H7 (cell line): ENCODE measurements at places on chromosomes 4 and X.

GRCh38 chr4:169185133-169185956 lies 85.4 kb downstream of the SH3RF1 start:
- DNase-seq: peak; percentile 5

- DNase-seq: no peak
Measured at GRCh38 chr4:18342847-18343246, 321.3 kb upstream of the LCORL start.

- DNase-seq: peak; percentile 18
Measured at GRCh38 chrX:113470166-113470565, 629.5 kb upstream of the AMOT start.

- no peak for DNase-seq
Measured at GRCh38 chrX:135528254-135528653, 7.8 kb downstream of the INTS6L start.

GRCh38 chrX:134661295-134661694 lies 3.0 kb upstream of the PLAC1 start:
- DNase-seq: no peak

GRCh38 chr4:67687636-67688035 lies 13.3 kb downstream of the UBA6 start:
- DNase-seq: no peak

DNA sequence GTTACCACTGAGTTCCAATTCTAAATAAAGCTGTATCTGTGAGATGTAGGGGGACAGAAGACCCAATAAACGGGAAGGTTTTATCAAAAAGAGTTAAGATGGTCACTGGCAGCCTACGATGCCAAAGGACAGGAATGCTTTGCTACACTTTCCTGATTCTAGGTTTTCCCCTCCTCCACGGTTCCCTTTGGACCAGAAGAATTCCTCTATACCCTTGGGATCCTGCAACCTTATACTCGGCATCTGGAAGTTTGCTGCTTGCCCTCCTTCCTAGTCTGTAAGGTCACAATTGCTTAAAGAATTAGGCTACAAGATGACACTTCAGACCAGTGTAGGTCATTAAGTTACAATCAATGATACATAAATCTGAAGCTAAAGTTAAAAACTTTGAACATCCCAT lies 64.3 kb downstream of the SCML2 start:
- DNase-seq: no peak

GRCh38 chr4:1572010-1572385 lies 112.1 kb downstream of the FAM53A start:
- DNase-seq: peak; percentile 85

- DNase-seq: no peak
Measured at GRCh38 chrX:149841929-149842328, 39.1 kb upstream of the MAGEA8 start.

GRCh38 chr4:141195095-141195707 lies 25.5 kb upstream of the ZNF330 start:
- no peak for DNase-seq

DNA sequence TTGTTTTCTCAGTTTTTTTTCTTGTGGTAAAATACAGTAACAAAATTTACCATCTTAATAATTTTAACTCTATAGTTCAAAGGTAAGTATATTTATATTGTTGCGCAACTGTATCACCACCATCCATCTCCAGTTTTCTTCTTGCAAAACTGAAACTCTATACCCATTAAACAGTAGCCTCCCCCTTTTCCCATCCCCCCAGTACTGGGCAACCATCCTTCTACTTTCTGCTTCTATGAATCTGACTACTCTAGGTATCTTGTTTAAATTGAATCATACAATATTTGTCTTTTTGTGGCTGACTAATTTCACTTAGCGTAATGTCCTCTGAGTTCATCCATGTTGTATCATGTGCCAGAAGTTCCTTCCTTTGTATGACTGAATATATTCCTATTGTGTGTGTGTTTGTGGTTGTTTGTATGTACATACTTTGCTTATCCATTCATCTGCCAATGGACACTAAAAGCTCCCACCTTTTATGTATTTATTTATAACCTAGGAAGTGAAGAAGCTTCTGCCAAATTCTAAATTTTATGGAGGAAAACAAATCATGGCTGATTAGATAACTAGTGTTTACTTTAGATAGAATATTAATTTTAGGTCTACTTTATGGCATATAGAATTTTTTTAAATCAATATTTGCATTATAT lies 10.0 kb downstream of the ABHD18 start:
- DNase-seq: no peak

- peak; percentile 20 for DNase-seq
Measured at GRCh38 chr4:100022792-100023222, 72.7 kb upstream of the H2AZ1 start.

- DNase-seq: peak; percentile 0
Measured at GRCh38 chrX:142089193-142089592, 115.9 kb downstream of the MAGEC2 start.

DNA sequence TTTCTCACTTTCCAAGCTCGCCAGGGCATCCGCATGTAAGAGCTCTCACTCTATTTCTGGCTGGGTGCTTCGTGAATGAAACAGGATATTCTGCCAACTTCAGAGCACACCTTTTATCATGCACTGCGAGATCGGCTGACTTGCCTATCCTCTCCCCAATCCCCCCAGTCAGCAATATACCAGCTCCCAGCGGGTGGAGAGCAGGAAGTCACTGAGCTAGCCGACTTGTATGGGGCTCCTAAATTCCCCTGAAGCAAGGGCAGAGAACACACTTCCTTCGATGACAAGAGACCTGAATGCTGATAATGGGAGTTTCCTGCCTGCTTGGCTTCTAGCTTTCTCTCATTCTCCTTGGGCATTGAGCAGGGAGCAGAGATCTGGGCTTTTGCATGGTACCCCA lies 33.8 kb upstream of the MAMLD1 start:
- peak; percentile 70 for DNase-seq

DNA sequence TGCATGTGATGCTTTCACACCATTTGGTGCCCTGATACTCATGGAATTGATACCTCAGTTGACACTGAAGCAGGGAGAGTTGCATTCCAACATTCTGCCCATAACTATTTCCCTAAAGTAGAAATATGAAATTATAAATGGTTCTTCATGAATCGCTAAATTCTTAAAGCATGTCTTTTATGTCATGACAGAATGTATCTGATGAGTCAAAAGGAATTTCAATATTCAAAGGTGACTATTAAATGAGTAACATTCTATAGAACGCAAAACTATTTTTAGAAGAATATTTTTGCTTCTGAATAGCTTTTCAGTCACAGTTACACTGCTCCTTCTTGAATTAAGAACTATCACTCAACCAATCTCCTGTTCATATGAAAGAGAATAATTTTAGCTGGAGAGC lies 152.8 kb downstream of the ADGRA3 start:
- DNase-seq: no peak

DNA sequence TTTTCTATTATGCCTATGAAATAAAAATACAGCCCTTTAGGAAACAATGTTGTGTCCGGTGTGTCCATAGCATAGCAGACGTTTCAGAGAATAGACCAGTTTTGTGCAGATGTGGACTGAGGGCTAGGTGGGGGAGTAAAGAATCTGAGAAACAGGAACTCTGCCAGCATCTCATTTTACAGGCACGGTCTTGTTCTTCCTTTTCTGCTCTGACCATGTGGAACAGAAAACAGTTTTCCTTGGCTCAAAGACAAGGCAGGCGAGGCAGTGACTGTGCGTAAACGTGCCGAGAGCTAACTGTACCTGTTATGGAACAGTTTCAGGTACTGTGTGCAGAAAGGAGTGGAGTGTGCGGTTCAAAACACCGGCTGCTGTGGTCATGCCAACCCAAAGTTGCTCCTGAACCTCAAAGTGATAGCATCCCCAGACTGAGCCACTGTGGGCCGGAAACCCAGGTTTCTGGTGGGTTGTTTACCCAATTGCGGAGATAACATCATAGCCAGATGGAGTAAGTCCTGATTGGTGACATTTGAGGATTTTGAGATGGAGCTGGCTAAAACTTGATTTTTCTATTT lies 20.2 kb downstream of the CNGA2 start:
- no peak for DNase-seq

DNA sequence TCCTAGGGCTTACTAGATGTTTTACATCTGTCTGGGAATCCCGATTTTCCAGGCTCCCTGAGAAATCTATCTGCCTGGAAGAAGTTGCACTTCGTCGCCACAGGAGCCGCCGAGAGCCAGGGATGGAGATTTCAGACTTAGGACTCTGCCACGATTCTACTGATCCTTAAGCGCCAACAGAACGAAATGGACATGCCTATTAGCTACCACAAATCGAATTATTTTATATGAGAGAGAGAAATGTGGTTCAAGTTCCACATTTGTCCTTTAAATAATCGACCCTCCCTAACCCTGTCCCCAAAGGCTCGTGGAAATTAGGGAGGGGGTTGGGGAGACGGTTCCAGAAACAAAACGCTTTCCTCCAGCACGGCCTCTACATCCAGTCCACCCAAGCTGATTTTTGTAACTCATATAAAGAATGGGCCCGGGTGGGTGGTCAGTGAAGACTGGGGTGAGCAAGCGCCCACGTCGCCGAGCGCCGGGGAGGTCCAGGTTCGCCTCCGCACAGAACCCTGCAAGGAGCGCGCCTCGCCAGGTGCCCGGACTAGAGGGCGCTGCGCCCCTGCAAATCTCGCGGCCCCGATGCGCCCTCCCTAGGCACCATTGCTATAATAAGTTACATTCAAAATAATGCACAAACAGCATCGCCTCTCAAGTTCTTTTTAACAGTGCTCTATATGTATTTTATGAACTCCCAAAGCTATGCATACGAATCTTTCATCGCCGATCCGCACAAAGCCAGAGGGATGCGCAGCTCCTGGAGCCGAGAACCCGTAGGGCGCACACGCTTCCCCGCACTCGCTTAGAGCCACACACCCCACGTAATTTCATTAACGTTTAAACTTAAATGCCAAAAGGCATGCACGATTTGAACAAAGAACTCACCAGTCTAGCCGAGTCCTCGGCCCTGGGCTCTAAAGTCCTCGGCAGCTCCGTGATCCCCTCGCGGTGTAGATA lies 2.1 kb upstream of the FAT1 start:
- DNase-seq: peak; percentile 85

- no peak for DNase-seq
Measured at GRCh38 chr4:119149110-119149509, 13.5 kb downstream of the MYOZ2 start.

DNA sequence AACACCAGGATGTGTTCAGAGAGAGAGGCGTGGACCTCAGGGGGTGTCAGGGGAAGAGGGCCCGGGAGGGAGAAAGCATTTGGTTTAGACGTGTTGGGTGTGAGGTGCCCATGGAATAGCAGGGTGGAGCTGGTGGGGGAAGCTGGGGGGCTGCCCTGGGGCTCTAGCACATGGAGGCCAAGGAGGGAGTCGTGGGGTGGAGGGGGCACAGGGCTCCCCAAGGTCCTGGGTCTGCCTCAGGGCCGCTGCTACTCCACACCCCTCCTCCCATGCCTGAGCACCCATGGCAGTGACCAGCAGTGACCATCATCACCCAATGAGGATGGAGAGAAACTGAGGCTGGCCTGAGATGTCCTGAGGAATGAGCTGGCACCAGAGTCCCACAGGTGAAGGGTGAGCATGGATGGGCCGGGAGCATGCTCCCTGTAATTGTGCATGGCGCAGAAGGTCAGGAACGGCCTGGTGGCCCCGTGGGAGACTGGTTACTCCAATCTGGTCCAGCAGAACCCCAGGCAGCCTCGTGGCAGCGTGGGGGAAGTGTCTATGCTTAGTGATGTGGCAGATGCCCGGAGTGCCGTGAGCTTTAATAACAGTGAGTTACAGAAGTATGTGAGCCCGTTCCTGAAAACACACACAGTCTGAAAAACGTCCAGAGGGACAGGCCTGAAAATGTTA lies 69.4 kb upstream of the GPR78 start:
- DNase-seq: peak; percentile 23

- DNase-seq: no peak
Measured at GRCh38 chr4:156190615-156191014, 236.9 kb upstream of the CTSO start.

- DNase-seq: no peak
Measured at GRCh38 chr4:169658975-169659715, 38.8 kb downstream of the CLCN3 start.

- no peak for DNase-seq
Measured at GRCh38 chrX:49309401-49309981, 6.0 kb downstream of the GAGE10 start.

DNA sequence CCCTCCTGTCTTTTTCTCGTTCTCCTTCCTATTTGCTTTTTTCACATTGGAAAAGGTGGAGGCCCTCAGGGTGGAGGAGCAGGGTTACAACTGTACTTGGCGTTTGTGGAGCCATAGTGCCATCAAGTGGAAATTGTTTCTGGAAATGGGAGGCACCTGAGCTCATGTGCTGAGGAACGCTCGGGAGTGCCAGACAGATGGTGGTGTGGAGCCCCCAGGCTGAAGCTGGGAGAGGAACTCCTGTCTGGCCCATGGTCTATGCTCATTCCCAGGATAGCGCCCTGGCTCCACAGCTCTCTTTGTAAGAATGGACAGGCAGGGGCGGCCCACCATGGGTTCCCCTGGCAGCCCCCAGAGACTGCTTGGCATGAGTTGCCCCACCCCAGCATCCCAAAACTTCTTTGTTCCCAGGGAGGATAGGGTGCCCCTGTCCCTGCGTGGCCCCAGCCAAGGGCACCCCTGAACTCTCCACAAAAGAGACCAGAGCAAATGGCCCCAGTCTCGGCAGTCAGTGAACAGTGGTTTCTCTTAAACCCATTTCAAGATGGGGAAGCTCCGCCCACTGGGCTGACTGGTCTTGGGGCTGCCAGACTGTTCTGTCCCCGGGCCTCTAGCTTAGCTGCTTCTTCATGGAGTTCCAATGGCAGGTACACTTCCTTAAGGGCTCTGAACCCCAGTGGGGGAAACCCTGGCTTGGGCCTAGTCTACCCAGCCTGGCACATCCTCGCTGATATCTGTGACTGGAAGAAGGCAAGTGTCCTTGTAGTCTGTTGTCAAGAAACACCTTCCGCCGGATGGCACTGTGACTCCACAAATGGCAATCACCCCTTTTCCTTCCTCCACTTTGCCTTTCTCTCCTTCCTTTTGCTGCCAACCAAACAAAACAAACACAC lies 70.1 kb downstream of the NBDY start:
- peak; percentile 12 for DNase-seq

DNA sequence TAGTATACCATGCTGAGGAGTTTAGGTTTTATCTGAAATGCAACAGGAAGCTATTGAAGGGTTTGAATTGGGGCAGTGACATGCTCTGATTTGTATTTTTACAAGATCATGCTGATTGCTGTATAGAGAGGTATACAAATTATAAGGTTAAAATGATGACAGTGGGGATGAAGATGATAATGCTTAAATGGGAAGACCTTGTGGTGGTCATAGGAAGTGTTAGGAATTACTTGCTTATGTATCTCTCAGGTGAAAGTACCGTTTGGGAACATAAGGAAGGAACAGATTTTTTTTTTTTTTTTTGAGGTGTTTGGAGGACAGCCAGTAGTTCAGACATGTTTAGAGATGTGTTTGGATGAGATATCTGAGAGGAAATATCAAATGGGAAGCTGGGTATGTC lies 5.0 kb downstream of the BMP2K start:
- no peak for DNase-seq

GRCh38 chr4:3415471-3416141 lies 26.2 kb upstream of the HGFAC start:
- no peak for DNase-seq

- no peak for DNase-seq
Measured at GRCh38 chrX:18026166-18026565, 165.1 kb upstream of the RAI2 start.

- DNase-seq: no peak
Measured at GRCh38 chrX:37599729-37600128, 28.3 kb downstream of the LANCL3 start.
